ENCODE measurements at places on chromosomes 6 and 20.

GRCh38 chr6:118921084-118921483 lies 13.9 kb downstream of the MCM9 start:
- no peak for DNase-seq

DNA sequence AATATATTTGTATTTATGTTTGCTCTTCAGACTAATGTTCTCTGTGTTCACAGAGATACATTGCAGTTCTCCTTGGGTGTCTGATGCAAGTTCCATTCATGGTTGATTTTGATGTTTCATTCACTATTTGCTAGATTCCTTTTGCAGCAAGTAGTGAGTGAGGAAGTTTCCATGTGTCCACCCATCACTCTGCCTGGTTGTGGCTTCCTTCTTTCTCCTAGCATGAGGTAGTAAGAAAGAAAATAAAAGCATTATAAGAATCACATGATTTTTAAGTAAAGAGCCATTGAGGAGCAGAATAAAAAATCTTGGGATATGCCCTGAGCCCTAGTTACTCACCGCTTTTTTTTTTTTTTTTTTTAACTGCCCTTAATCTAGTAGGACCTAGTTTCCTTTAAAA lies 8.7 kb downstream of the SASH1 start:
- DNase-seq = no peak

GRCh38 chr20:38842558-38842981 lies 37.1 kb downstream of the PPP1R16B start:
- no peak for DNase-seq

DNA sequence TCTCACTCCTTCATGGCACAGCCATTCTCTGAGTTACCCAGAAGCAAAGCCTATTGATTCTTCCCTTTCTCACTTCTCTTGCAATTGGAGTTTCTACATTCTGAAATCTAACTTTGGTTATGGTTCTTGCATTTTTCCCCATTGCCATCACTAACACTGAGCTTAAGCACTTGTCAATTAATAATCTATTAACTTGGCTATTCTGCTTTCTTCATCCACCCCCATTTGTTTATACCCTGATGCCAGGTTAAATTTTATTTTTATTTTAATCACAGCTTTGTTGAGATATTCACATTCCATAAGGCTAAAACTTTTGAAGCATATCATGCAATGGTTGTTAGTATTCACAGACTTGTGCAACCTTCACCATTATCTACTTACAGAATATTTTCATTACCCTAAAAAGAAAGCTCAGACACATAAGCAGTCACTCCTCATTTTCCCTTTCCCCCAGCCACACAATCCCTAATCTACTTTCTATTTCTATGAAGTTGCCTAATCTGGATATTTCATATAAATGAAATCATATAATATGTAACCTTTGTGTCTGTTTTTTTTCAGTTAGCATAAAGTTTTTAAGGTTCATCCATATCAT lies 222.3 kb downstream of the UBE3D start:
- no peak for DNase-seq

DNA sequence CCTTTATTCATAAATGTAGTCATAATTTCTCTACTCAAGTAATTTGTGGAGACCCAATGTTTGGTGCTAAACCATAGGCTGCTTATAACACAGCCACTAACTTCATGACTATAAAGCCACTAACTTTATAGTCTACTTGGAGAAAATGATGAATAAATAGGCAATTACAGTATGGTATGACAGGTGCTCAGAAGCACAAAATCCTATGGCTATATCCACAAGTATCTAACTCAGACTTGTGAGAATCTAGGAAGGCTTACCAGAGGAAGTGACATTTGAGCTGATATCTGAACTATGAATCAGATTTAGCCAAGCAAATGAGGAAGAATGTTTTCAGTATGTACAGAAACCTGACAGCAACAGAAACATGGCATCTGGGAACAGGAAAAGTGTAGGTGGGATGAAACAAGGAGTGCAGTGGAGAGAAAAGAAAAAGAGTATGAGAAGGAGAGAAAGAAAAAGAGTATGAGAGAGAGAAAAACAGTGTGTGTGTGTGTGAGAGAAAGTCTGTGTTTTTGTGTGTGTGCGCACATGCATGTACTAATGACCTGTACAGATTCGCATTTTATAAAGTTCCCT lies 59.9 kb downstream of the REV3L start:
- no peak for DNase-seq

DNA sequence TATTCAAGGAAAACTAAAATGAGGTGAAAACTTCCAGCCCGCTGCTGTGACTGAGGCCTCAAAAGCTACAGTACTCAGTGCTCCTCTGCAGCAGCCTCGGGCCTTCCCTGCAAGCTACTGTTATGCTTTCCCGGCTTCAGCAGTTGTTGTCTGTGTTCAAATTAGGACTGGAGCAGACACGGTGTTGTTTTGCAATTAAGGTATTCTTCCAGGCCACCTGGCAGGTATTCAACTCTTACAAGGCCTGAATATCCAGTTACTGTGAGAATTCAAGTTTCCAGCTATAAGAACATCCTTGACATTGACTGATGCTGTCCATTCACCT lies 10.7 kb downstream of the TXNDC5 start:
- no peak for DNase-seq

DNA sequence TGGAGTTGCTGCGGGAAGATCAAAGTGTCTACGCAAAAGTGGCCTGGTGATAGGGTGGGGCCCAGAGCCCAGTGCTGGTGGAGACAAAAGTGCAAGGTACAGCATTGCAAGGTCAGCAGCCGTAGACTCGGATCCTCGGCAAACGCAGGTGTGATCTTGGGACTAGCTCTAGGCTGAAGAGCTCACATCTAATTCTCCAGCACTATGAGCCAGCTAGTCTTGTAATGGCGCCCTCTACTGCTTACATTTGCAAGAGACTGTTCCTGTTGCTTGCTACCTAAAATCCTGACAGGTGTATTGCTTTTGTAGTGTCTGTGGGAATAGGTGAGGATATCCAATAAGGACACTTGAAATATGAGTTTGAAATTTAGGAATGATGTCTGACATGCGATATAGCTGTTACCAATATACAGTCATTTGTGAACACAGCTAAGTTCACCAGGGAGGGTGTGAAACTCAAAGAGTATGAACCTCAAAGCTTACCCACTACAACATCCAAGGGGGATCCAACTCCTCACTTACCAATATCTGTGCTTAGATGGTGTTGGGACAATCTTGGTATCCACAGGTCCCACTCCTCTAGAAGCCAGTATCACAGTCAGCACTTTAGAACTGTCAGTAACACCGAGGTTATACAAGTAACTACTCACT lies 58.4 kb downstream of the PDE7B start:
- peak; percentile 31 for DNase-seq

DNA sequence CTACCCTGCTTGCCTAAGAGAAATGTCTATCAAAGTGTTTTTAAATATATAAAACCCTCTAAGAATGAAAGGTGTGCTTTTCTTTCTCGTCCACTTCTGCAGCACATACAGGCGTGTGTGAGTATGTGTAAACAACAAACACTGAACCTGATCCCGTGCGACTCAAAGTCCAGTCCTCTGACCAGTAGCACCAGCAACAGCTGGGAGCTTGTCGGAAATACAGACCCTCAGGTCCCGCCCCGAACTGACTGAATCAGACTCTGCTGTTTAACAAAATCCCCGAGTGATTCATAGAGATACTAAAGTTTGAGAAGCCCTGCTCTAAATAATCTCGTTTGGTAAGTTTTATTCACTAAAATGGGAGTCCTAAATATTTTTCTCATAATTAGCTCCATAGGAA lies 208.0 kb upstream of the KCNQ5 start:
- DNase-seq = no peak

DNA sequence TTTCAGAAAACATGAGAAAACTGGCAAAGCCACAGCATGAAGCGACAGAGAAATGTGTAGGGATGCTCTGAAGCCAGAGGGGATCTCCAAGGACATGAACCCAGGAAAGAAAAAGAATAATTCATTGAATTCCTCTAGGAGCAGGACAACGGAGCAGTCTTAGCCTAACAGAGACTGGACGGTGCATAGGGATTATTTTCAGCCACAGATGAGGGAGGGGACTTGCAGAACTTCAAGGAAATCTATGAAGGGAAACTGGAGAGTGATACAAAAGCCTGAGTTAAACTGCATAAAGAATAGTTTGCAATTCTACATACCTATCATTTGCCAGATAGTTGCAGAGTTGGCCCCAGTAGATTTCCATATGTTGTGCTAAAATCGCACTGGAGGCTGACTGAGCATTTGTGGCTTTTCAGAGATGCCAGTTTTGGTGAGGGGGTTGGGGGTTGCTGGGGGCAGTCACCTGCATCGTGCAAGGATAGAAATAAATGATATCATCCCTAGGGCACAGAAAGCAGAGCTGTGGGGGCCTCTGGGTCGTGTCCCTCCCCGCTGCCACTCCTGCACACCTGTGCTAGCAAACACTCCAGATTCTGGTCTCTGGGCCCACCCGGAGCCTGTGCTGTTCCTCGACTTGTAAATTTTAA lies 443.2 kb upstream of the JARID2 start:
- no peak for DNase-seq

- DNase-seq = no peak
These were observed 27.9 kb downstream of the CDC5L start for GRCh38 chr6:44415449-44415848.

Data from prostate gland (tissue), 2 donors.